Hindlimb muscle (tissue), 1 donor: ENCODE measurements at places on chromosomes 6 and 20.

GRCh38 chr6:129954749-129955431 lies 63.5 kb upstream of the L3MBTL3 start:
- DNase-seq = no peak

GRCh38 chr6:43075670-43076463 lies at the start of gene PTK7:
PTK7 (plus strand) TSS chr6:43076314; CDS start chr6:43076489, 175 bp downstream.
- peak; percentile 83 for DNase-seq

DNA sequence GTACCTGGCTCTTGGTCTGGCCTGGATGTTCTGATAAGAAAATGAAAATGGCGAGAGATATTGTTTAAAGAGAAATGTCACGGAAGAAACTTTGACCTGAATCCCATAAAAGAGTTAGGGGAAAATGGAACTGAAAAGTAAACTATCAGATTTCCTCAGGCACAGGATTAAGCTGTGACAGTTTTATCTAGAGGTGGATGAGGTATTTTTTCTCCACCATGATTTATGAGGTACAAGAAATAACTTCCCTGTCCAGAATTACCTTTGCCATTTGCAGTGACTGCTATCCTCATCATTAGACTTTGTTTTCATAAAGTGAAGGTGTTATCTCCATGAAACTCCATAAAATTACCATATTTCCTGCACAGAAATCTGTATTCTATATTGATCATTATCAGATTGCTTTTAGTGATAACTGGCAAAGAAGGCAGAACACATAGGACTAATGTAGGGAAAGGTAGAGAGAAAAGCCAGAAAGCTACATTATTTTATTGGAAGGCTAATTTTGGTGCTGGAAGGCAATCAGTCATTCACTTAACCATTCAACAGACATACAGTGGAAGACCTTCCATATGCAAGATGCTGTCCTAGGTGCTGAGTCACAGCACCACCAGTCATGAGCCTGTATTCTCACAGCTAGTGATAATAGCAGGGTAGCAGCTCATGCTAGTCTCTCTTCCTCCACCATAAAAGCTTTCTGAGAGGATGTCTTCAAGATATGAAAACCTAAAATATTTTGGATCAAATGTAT lies 427.3 kb upstream of the CITED2 start:
- peak; percentile 11 for DNase-seq

- DNase-seq = peak; percentile 29
Measured at GRCh38 chr6:70314296-70314695, 11.4 kb upstream of the COL9A1 start.

- no peak for DNase-seq
Measured at GRCh38 chr6:44122801-44123200, 4.5 kb downstream of the MRPL14 start.

GRCh38 chr6:139376017-139376330 lies 1.5 kb upstream of the CITED2 start:
- DNase-seq = peak; percentile 80

GRCh38 chr20:41046716-41047115 lies 18.1 kb downstream of the TOP1 start:
- no peak for DNase-seq

- DNase-seq = no peak
Measured at GRCh38 chr20:57198132-57199072, 68.0 kb downstream of the BMP7 start.

DNA sequence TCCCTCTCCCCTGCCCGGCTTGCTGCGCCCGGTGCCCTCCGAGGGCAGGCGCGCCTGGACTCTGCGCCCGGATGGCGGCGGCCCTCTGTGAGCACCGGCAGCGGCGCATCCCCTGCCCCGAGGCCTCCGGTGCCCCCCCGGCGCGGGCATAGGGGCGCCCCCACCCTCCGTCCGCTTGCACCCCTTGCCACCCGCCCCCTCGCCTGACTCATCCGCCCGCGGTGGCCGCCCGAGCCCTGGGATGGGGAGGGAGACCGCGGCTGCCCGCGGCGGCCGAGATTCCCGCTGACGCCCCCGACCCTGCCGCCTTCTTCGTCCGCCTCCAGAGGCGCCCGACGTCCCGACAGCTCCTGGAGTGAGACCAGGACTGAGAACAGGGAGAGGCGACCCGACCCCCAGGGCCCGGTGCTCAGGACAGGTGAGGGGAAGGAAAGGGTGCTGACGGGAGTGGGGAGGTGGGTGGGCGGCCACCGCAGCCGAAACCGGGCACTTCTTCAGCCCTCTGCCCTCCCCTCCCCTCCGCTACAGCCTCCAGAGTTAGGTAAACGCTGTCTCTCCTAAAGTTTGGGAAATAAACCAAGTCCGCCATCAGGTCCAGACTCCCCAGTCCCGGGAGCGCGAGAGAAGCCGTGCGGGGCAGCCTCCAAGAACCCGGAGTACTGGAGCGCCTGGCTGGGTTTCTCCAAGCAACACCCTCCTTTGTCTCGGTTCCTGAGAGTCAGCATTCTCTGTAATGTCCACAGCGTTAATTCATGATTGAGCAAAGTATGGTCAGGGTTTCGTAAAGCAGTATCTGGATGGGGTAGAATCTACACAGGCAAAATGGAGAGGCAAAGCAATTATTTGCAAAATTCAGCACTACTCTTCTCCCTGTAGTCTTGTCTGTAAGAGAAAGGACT lies 539 bp downstream of the TMEM200A start:
- DNase-seq = peak; percentile 29

GRCh38 chr20:14860410-14860814 lies 523.0 kb upstream of the FLRT3 start:
- no peak for DNase-seq
